C1 segment of cervical spinal cord (tissue), 14 donors: ENCODE measurements at places on chromosomes 6 and 20.

- no peak for DNase-seq
Observed at GRCh38 chr20:22509090-22509842, 75.1 kb downstream of the FOXA2 start.

GRCh38 chr6:70103798-70104197, 199.1 kb downstream of the COL9A1 start:
- DNase-seq: no peak

DNA sequence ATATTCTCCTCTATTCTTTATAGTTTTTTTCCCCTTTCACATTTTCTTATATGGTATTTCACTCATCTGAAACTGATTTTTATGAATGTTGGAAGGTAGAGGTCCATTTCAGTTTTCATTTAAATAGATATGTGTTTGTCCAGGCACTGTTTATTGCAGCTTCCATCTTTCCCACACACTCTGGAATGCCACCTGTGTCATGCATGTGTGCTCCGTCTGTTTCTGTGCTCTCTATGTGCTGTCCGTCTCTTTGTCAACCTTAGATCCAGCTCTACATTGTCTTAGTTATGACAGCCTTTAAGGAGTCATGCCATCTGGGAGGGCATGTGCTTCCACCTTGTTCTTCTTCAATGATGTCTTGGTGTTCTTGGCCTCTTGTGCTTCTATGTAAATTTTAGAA, 36.4 kb upstream of the RREB1 start:
- no peak for DNase-seq

- DNase-seq: no peak
Observed at GRCh38 chr20:48563191-48563870, 264.5 kb downstream of the PREX1 start.

GRCh38 chr6:78910010-78910409, 42.7 kb downstream of the IRAK1BP1 start:
- DNase-seq: no peak

GRCh38 chr6:6734479-6735465, 146.3 kb downstream of the LY86 start:
- no peak for DNase-seq

GRCh38 chr20:15596220-15596890, 976.9 kb downstream of the KIF16B start:
- DNase-seq: no peak
